NCI-H1105 treated with DMSO at 0.1 percent for 48 hours (cell line): ENCODE measurements at places on chromosomes 12 and 14.
A peak's percentile ranks its signal among the peaks of the same experiment; 100 is the strongest.

GRCh38 chr14:32300136-32300535 lies 29.0 kb upstream of the AKAP6 start:
- DNase-seq = no peak

- no peak for DNase-seq
Measured at GRCh38 chr14:51996148-51996746, 6.9 kb downstream of the RTRAF start.

- DNase-seq = no peak
Measured at GRCh38 chr14:94282991-94283723, 9.9 kb downstream of the SERPINA10 start.

GRCh38 chr12:69105101-69105962 lies 134.0 kb upstream of the CPSF6 start:
- no peak for DNase-seq

- no peak for DNase-seq
Measured at GRCh38 chr12:114809097-114809496, 125.1 kb upstream of the TBX3 start.

- DNase-seq = peak; percentile 77
Measured at GRCh38 chr12:45726603-45727300, 2.8 kb upstream of the ARID2 start.

- DNase-seq = peak; percentile 20
Measured at GRCh38 chr14:101175731-101176534, 272.4 kb upstream of the RTL1 start.

DNA sequence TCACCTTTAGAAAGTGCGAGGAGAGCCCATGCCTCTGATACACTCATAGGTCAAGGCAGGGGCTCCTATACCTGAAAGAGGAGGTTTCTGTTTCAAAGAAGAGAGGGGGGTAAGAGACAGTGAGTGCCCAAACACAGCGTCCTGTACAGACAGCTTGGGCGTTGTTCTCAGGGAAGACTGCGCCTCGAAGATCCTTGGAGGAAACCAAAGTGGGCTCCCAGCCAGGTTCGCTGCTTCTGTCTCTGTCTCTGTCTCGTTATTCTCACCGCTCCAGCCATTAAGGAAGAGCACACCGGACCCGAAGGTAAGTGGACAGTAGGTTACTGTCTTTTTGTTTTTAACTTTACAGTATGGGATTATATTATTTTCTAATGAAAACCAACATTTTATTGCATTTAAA lies 5.8 kb upstream of the IFI27 start:
- no peak for DNase-seq

DNA sequence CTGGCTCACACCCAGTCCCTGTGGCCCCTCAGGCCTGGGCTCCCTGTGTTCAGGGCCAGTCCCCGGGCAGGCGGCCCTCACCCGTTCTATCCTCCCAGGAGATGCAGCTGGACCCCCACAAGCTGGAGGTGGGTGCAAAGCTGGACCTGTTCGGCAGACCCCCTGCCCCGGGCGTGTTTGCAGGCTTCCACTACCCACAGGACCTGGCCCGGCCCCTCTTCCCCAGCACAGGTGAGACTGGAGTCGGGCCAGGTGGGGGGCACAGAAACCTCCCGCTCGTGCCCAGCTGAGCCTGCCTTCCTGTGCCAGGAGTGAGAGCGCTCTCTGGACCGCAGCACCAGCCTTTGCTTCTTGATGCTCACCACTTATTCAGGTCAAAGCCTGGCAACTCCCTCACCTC lies 33.7 kb downstream of the LRCOL1 start:
- DNase-seq = no peak

GRCh38 chr14:36529062-36529461 lies 9.0 kb upstream of the NKX2-1 start:
- DNase-seq = no peak

DNA sequence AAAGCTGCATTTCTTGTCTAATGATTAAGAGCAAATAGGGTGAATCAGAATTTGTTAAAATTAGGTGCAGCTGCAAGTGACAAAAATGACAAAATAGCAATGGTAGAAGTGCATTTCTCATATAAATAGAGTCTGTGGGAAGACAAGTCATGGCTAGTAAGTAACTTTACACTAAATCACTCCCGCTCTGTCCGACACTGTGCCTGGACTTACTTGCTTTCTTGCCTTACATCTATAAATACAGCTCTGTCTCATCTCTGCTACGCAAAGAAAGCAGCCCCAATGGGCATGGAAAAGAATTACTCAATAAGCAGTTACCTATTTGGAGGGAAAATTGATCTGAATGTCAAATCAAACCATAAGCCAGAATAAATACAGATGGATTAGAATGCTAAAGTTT lies 245.4 kb upstream of the KRR1 start:
- no peak for DNase-seq

DNA sequence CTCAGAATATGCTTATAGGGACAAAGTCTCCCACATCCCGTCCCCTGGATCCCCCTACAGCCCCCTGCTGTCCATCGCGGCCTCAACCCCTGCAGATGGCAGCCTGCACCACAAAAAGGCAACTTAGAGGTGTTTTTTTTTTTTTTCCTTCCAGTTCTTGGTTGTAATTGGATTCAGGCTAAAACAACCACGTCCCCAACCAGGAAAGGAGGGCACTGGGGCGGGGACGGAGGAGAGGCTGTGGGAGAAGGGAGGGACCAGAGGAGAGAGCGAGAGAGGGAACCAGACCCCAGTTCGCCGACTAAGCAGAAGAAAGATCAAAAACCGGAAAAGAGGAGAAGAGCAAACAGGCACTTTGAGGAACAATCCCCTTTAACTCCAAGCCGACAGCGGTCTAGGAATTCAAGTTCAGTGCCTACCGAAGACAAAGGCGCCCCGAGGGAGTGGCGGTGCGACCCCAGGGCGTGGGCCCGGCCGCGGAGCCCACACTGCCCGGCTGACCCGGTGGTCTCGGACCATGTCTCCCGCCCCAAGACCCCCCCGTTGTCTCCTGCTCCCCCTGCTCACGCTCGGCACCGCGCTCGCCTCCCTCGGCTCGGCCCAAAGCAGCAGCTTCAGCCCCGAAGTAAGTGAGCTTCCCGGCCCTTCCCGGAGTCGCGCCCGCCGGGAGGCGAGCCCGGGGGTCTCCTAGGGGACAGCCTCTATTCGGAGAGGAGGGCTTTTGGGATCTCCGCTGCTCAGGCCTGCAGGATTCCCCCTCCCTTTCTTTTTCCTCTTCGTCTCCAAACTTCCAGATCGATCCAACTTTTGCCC lies at the start of gene MMP14:
MMP14 (plus strand) TSS at position 285 of the 813 bp plus-strand sequence; CDS start at position 518, 233 bp downstream.
- peak; percentile 39 for DNase-seq

DNA sequence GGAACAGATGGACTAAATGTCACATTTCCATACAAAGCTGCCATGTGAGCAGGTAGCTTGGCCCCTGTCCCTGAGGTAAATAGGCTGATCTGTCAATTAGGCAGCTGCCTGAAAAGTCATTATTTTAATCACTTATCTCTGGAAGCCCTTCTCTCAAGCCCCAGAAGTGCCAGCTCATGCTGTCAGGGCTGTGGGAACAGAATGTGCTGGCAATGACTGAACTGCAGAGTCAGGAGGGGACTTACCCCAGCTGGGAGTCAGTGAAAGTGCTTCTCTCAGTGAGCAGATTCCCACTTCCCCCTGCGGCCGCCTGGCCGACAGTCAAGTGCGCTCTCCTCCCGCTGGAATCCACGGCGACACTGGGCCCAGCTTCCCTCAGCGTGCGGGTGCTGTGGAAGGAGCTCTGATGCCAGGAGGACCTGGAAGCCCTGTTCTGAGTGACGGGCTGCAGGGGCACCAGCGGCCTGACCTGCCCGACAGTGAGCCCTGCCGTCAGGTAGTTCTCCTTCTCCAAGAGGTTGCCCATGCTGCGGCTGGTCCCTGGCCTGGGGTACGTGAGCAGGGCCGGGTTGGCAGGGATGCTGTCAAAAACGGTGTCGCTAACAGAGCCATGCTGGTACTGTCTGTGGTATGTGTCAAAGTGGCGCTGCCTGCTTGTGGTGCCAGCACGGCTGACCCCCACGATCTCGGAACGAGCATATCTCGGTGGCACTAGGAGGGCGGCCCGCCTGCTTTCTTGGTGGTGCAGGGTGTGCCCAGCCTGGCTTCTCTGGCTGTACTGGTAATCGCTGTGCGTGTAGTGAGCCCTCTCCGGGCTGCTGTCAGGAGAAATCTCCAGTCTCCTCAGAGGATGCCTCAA lies 18.7 kb downstream of the PKP2 start:
- peak; percentile 80 for DNase-seq

DNA sequence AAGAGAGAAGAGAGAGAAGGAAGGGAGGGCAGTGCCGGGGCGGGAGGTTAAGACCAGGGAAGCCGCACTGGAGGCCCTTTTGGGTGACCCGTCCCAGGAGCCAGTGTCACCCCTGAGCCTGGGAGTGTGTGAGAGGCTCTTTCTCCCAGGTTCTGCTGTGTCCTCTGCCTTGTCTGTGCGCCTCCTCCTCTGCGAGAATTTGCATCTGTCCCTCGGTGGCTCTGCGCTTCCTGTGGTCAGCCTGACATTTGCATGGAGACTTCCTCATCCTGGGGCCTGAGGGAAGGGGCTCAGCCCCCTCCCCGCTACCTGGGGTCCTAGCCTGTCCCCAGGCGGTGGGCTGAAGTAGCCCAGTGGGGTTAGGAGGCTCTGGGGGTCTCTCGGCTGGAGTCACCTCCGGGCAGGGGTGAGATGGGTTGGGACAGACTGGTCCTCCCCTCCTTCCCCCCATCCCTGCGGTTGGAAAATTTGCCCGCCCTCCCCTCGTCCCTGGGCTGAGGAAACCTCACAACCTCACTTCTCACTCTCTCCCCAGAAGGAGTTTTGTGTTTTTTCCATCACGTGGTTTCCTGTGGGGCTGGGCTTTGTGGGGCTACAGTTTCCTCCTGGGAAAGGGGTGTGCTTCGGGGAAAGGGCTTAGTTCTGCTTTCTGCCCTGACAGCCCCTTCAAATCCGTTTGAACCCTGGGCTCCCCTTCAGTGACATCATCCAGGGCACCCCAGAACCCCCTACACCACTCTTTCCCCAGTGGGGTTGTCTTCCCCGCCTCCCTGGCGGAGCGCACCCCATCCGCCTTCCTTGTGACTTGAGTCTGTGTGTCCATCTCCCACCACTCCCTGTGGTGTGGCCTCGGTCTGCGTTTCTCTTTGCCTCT lies 2.5 kb downstream of the PTPN6 start:
- DNase-seq = no peak

- no peak for DNase-seq
Measured at GRCh38 chr14:97802430-97803373, 1005.5 kb downstream of the VRK1 start.

GRCh38 chr12:58424735-58425392 lies 483.5 kb downstream of the ATP23 start:
- DNase-seq = no peak

- DNase-seq = no peak
Measured at GRCh38 chr12:3542911-3543310, 51.9 kb downstream of the PRMT8 start.

- DNase-seq = no peak
Measured at GRCh38 chr12:114442578-114442977, 36.6 kb upstream of the TBX5 start.

DNA sequence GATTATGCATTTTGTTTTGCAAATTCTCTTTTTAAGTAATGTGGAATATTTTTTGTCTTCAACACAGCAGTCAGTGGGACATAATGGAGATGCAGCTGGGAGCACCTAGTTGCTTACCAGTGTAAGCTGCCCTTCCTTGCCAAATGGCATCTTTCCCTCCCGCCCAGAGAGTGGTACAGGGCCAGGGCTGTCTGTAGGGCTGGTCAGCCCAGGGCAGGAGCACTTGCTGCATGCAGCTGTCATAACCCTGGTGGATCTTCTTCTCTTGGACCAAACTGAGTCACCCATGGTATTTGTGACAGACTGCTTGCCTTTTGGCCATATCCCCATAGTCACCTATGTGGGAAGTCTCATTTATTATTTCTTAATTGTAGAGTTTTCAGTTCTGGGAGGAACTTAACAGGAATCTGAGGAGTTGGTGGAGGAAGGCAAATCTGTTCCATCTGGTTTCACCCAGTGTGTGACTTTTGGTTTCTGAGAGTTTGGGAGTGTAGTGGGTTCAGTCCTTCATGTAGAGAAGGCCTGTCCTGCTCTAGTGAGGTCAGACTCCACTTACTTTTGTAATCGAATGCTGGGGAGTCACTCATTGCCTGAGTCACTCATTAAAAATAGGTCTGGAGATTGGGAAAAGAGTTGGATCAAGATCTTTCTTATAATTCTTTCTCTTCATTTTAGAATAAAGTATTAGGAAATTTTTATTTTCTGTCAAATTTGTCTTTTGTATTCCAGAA lies 62.0 kb upstream of the ASPG start:
- DNase-seq = no peak

DNA sequence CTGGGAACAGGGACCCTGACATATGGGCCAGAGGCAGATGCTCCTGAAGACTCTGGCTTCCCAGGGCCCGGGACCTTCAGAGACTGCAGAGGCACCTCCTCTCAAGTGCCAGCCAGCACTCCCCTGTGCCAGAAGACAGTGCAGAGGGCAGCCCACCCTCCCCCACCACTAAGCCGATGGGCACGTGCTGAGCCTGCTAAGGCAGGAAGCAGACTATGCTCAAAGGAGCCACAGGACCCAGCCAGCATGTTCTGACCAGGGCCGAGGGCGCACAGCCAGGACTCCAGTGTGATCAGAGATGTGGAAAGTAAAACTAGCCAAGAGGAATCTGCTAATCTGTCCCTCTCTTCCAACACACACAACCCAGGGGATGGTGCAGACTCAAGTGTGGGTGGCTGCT lies 29.8 kb downstream of the DIO3 start:
- no peak for DNase-seq

GRCh38 chr14:69695322-69696203 lies 71.4 kb upstream of the SRSF5 start:
- no peak for DNase-seq

DNA sequence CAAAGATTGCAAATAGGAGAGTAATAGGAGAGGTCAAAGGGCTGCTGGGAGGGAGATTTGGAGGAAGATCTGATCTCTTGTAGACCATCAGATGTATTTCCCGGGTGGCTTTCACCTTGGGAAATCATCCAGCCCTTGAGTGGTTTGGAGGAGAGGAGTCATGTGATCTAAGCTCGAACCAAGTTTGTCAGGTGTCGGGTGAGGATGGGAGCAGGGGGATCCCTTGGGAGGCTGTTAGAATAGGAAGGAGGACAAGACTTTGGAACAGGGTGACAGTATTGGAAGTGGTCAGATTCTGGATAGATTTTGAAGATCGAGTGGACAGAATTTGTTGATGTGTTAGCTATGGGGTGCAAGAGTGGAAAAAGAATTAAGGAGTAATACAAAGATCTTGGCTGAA lies 46.6 kb downstream of the C12orf75 start:
- no peak for DNase-seq

DNA sequence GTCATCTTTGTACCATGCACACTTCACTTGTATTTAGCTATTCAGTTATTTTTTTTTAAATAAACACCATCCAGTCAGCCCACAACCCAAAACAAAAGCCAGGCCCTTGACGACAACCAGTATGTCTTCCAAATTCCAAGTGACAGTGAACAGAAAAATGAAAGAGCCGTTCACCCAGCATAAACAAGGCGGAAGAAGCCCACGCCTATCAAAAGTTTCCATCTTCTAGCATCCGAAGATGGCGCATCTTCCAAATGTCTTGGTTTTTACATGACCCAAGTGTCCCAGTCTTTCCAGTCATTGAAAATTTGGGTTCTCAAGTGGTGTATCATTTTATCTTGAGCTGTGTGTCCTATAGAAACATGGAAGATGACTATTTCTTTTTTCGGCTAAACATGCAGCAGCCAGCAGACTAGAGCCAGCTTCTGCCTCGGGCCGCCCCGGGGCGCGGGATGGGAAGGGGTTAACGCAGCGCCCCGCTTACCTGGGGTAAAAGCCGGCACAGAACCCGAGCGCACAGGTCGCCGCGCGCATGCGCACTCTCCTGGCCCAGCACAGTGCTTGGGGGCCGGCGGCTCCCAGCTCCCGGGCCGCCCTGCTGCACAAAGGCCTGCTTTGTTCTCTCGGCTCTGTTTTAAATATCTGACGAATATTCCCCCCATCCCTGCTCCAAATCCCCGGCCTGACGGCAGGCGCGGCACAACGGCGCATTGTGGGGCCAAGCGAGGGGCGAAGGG lies 164.8 kb downstream of the ZFP36L1 start:
- DNase-seq = no peak
